ENCODE measurements at places on chromosomes 3 and 15.

- DNase-seq, result peak; percentile 30
Measured at GRCh38 chr3:24829629-24830229, 335.1 kb upstream of the THRB start.

DNA sequence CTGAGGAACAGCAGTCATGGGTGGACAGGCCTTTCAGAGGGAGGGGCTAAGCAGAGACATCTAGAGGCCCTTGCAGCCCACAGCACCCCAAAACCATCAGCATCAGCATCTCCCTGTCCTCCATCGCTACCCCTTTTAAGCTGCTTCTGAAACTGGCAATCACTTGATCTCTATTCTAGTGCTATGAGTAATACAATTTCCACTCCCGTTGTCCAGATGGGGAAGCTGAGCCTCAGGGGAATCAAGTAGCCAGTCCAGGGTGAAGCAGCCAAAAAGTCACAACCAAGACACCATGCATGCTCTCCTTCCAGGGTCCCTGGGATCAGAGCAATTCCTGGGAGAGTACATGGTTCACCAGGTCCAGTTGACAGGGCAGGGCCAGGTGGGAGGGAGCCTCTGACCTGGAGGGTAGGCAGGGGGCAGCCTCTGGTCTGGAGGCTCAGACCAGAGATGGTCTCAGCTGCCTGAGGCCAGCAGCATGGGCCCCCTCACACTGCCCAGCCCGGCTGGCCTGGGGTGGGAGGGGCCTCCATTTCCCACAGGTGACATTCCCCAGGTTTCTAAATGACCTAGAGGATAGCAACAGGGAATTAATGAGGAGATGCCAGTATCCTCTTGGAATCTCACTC lies 30.0 kb downstream of the KLHL25 start:
- DNase-seq, result no peak

GRCh38 chr15:62534996-62535395 lies 369.9 kb upstream of the C2CD4B start:
- no peak for DNase-seq

DNA sequence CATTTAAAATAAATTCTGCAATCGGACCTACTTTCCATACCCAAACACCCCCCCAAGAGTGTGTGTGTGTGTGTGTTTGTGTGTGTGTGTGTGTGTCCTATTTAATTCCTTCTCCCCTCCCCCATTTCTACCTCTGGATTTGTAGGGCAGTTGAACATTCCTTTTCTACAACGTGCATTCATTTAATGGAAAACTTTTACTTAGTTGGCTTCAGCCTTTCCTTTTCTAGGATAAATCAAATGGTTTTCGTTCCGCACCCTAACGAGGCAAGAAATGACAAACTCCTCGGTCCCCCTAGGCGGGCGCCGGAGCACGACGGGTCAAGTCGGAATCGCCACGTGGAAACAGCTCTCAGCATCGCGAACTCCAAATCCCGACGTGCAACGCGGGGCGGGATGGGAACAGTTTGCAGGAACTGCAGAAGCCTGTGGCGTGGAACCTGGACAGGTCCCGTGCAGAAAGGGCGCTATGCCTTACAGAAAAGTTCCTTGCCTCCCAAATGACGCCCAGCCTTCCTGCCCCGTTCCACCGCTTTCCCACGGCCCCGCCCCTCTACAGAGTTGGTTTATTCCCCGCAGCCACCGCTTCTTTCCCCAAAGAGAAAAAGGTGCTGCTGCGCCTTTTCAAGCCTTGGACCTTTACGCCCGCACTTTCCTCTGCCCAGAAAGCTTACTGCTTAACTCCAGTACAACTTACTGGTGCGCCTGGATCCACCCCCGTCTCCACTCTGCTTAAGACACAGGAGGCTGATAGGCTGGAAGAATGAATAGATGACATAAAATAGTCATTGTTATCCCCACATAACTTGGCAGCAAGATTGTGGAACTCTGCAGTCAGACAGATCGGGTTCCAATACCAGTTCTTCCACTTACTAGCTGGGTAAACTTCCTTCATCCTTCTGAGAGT lies 1.1 kb upstream of the EIF2B5 start:
- peak; percentile 90 for DNase-seq

GRCh38 chr3:110343376-110343775 lies 728.2 kb upstream of the NECTIN3 start:
- DNase-seq, result no peak
